Right lung (tissue), 10 donors: ENCODE measurements at places on chromosomes 6 and 20. TPM values are rescaled to one million over a fixed set of nuclear protein-coding genes. Genes with fewer than 3 reads are reported as not detected.

GRCh38 chr20:51419231-51419630 is 123.3 kb downstream of the NFATC2 start:
- DNase-seq: no peak

The FERMT1 gene
- polyA plus RNA-seq: 3.1 TPM

The GJA1 gene
- 109 TPM for polyA plus RNA-seq

GRCh38 chr6:35312076-35312800 is 14.6 kb downstream of the DEF6 start:
- no peak for DNase-seq

GRCh38 chr6:3088446-3088845 is 20.2 kb downstream of the RIPK1 start:
- no peak for DNase-seq

The MATN4 gene
- polyA plus RNA-seq: 0.18 TPM

The NHSL1 gene
- 60.5 TPM for polyA plus RNA-seq

DNA sequence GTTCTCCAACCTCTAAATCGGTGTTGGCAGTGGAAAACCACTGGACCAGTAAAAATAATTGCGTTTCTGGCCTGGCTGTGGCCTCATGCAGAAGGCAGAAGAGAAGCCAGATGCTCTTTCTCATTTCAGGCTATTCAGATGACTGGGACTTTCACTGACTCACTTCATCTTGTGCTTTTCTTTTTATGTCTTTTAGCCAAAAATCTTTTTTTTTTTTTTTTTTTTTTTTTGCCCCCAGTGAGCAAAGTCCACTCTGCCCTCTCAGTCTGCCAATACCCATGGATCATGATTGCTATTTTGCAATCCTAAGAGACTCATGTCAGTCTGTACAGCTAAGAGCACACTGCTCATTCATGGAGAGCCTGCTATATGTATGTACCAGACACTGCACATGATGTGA is 962.5 kb downstream of the KIF16B start:
- no peak for DNase-seq

GRCh38 chr6:2522521-2522920 is 228.2 kb downstream of the MYLK4 start:
- DNase-seq: no peak

The LINC00237 gene
- not detected for polyA plus RNA-seq

DNA sequence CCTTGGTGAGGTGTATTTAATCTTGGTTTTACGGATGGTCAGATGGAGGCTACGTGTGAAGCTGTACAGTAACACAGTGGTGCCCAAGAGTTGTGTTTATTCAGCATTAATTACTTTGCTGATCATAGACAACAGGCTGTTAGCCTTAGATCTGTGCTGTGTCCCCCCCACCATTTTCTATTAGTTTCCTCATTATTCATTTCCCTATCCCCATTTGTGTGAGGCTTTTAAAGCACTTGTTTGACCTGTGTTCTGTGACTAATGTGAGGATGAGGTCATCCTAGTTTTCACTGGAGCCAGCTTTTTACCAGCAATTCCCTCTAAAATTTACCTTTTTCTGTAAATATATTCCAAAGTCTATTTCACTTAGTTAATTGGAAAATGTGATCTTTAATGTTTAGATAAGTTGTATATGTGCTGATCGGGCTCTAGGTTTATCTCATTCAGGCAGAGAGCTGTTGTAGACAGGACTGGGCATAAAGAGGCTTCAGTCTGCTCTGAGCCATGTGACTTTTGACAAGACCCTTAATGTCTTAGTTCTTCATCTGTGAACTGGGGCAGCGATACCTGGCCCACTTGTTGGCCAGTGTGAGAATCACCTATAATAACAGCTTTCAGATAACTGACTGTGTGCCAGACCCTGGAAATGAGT is 8.4 kb downstream of the MAPRE1 start:
- no peak for DNase-seq

The SMLR1 gene
- 0.33 TPM for polyA plus RNA-seq

The CNBD2 gene
- polyA plus RNA-seq: 0.76 TPM

GRCh38 chr20:6651561-6651960 is 115.9 kb upstream of the BMP2 start:
- DNase-seq: no peak

GRCh38 chr6:12977806-12978205 is 261.2 kb downstream of the PHACTR1 start:
- no peak for DNase-seq

The STK35 gene
- 19.1 TPM for polyA plus RNA-seq

DNA sequence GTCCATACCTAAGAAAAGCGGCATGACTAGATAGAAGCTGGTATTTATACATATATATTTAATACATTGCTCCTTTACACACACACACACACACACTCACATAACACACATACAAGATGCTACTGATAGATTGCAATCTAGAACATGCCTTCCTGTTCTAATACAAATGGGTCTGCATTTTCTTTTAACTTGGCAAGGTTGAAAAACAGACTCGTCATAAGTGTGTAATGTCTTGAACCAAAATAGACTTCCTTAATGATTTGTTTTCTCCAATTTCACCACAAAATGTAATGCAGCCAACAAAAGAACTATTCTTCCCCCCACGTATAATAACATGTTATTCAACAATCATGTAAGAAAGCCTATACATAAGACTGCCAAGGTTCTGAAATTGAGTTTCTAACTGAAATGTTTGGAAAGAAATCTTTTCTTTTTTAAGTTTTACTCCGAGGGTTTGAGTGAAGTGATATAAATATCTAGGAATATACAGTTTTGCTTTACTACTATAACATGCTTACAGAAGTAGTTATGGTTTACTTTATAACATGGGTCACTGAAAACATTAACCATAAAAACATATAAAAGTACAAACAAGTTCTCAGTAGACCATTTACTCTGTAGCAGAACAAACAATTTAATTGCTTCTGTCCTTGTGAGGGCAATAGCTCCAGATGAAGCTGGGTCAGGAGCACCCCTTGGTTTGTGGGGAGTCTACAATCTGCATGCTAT is 207.5 kb downstream of the FOXC1 start:
- no peak for DNase-seq
